ENCODE measurements at places on chromosomes 5 and 9.

DNA sequence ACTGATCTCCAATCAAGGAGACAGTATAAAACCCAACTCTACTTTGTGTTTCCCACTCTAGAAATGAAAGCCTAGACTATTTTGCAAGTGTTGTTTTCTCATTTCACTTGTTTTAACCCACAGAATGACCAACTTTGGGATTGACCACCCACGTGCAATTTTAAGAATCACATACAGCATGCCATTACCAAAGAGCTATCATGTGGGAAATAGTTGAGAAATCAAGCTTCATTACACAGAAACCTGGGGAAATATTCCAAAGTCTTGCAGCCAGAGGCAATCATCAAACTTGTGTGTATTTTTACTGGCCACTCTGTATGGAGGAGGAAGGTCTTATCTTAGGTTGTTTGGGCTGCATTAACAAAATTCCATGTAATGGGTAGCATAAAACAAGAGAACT, 451.4 kb upstream of the DAB2 start:
- DNase-seq, result no peak

GRCh38 chr5:140060816-140061215, 17.7 kb upstream of the NRG2 start:
- DNase-seq, result no peak

DNA sequence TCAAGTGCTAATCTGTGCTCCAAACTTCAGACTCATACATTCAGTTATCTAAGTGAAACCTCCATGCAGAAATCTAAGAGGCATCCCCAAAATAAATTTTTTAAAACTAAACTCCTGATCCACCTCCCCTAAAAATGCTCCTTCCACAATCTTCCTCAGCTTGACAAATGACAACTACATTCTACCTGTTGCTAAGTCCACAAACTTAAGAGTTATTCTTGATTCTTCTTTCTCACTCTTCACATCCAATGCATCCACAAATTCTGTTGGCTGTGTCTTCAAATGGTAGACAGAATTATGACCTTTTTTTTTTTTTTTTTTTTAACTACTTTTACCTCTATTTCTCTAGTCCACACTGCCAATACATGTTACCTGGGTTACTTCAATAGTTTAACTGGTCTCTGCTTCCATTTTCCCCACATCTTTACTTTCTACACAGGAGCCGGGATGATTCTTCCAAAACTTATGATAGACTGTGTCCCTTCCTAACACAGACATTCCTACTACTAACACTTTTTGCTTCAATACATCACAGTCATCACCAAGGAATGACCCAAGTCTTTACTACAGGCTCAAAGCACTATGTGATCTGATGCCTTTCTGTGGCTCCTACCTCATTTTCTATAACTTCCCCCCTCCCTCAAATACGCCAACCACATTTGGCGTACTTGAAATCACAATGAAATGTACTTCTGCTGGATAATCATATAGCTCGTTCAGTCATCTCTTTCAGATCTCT, 143.6 kb downstream of the PDE4D start:
- peak; percentile 6 for DNase-seq

DNA sequence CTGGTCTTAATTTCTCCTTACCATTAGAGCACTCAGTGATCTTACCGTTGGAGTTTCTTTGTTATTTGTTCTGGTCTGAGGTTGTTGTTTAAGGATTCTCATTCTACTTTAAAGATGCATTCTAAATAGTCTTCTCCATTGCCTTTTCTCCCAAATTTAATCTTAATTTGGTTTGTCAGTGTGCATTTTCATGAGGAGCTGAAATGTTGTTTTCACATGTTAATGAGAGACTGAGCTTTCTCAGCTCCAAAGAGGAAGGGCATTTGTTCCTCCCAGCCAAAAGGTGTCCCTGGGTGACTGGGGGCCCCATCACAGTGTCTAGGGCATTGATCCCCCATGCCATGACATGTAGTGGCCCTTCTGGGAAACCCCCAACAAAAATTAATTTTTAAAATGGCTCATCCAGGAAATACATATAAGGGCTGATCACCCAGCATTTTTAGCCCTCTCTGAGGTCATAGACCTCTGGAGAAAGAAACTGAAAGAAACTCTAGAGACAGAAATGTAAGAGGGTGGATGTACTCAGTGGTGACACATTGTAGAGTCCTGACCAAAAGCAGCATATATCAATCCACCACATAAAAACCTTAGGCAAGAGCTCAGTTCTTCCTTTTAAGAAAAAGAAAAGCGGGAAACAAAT, 240.4 kb upstream of the RAI14 start:
- no peak for DNase-seq

DNA sequence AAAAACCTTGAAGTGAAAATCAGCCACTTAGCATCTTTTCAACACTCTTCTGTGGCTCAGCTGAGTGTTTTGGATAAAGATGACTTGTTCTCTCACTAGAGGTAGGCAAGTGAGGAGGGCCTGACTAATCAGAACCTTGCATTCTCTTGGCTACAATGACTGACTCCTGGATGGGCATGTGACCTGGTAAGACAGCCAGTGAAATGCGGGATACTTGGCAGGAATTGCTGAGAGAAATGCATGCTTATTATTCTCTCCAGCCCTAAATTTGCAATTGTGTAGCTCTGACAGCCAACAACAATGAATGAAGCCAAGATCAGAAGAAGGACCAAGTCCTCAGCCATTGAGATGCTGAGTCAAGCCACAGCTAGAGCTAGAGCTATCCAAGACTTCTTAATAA, 490.5 kb upstream of the ZNF608 start:
- DNase-seq, result no peak

- peak; percentile 60 for DNase-seq
Measured at GRCh38 chr5:115543365-115544042, 1.1 kb downstream of the FEM1C start.

- DNase-seq, result no peak
Measured at GRCh38 chr9:135225619-135226228, 138.3 kb downstream of the OLFM1 start.
